ENCODE measurements at places on chromosomes 13 and 19.

DNA sequence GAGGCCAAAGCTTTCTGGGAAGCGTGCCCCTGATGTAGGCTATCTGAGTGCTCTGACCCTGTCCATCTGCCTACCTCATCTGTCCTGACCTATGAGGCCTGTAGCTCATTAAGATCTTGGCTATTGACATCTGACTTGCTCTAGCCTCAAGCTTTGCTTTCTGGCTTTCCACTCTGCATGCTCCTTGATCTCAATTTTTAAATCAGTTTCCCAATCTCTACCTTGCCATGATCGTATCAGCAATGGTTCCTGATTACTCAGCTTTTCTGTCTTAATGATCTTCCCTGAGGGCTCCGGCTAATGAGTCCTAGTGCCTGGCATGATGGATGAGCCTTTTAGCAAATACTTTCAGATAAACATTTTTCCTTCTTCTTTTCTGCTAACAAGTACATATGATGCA, 262.0 kb downstream of the NDFIP2 start:
- no peak for DNase-seq

GRCh38 chr19:8117991-8118390, 31.4 kb downstream of the FBN3 start:
- DNase-seq, result no peak

DNA sequence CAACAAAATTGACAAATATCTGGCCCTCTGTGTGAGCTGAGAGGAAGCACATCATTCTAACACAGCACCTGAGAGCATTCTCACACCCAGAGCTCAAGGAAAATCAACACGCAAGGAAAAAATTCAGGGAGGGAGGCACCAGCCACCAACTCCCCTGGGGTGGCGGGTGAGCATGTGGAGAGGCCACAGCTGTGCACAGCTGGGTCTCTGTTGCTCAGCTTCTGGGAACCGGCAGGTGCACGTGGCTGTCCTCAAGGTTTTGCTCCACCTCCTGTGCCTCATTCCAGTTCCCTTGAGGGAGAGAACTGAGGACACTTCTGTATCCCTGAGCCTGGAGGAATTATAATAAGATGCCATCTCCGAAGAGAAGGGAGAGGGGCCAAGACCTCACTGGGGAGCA, 134.0 kb downstream of the USP12 start:
- no peak for DNase-seq

DNA sequence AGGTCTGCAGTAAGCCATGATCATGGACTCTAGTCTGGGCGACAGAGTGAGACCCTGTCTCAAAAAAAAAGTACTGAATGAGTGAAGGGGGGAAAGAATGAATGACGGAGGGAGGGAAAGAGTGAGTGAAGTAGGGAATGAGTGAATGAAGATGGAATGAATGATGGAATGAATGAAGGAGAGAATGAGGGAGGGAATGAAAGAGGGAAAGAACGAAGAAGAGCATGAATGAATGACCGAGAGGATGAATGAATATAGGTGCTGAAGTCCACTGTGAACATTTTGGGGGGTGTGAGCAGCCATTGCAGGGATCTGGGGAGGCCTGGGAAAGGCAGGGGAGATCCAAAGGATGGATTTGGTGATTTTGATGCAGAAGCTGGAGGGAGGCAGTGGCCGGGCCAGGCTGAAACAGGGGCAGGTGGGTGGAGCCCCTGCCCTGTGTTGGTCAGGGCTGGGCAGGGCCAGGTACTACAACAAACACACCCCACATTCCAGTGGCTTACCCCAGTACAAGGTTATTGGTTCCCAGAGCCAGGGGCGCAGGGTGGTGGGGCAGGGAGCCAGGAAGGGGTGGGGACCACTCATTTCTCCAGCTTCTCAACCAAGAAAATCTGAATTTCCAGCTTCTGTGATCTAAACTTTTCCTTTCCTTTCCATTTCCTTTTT, 14.3 kb downstream of the SLC27A1 start:
- DNase-seq, result no peak

DNA sequence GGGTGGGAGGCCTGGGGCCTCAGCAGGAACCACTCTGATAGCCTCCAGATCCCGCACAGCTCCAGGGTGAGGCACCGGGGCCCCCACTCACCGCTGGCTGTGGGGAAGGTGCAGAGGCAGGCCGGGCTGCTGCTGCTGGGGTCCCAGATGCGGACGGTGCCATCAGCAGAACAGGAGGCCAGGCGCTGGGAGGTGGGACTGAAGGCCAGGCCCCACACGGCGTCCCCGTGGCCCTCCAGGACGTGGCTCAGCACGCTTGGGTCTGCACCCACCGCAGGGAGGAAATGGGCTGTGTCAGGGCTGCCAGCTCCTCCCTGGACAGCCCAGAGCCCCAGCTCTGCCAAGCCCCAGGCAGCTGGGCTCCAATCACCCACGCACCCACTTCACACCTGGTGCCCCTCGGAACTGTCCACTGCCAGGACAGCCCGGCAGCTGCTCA, 6.1 kb upstream of the PRKD2 start:
- no peak for DNase-seq

GRCh38 chr13:32910530-32910929, 105.7 kb upstream of the KL start:
- DNase-seq, result no peak

GRCh38 chr13:42334329-42334706, 62.4 kb downstream of the AKAP11 start:
- DNase-seq, result no peak
